ENCODE measurements at places on chromosomes 7 and 10.

- DNase-seq, result no peak
These were observed 125.9 kb downstream of the TRRAP start for GRCh38 chr7:99004216-99004615.

DNA sequence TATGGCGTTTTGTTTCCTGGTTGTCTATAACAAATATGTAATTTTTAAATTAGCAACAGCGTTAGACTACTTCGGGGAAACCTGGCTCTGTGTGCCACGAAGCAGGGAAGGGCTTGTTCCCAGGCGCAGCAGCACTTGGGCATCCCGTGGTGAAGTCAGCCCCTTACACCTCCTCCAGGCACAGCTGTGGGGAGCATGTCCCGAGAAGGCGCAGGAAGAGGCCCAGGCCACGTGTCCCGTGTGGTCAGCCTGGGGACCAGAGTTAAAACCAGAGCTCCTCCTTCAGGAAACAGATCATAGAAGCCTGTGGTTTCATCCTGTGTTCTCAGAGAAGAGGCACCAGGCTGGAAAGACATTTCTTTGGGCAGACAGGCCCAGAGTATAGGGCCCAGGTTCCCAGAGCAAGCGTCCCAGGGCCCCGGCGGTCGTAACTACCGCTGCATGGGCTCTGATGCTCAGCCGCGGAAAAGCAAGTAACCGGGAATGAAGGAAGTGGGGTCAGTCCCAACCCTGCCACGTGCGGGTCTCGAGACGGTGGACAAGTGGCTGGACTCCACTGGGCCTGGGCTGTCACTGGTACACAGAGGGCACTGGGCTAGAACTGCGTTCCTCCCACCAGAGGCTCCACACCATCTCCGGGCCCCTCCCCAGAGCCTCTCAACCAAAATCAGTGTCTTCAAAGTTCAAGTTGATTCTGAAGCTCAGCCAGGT is 7.1 kb downstream of the NUDT1 start:
- no peak for DNase-seq

DNA sequence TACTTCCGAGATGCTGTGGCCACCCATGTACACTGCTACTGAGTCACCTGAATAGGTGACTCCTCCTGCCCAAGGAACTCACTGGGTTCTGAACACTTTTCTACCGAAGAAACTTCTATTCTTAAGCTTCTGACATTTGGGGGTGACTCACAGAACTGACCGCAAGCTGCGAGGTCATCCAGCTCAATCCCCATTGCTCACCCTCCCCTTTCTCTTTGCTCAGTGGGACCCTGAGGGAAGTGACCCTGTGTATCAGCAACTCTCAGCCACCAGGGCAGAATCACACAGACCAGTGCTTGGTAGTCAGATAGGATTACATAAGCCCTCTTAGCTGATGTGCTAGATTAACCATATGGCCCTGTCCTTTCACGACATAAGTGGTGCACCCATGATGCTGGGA is 46.3 kb downstream of the INSYN2A start:
- no peak for DNase-seq

GRCh38 chr10:73997461-73997786 is 492 bp upstream of the VCL start:
- DNase-seq, result no peak

GRCh38 chr10:95756041-95756761 is at the start of gene ENTPD1:
ENTPD1 (plus strand) TSS chr10:95756163; CDS start chr10:95756240, 77 bp downstream.
- no peak for DNase-seq

DNA sequence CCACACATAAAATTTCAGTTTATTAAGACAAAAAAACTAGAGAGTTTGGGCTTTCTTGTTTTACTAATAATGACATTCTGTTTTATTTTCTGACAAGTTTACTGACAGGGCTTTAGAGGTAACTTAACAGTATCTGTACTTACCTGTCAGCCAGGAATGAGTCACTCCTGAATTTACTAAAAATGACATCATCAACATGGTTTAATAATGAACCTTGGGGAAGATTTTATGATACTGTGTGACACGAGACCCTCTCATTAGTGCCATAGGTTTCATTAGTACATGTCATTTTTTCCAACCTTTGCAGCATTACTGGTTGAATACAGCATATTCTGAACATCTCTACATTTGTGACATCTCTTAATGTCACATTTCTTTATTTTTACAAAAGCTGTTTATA is 131.1 kb downstream of the KCND2 start:
- no peak for DNase-seq

GRCh38 chr10:60171436-60172013 is 218.2 kb downstream of the ANK3 start:
- no peak for DNase-seq

DNA sequence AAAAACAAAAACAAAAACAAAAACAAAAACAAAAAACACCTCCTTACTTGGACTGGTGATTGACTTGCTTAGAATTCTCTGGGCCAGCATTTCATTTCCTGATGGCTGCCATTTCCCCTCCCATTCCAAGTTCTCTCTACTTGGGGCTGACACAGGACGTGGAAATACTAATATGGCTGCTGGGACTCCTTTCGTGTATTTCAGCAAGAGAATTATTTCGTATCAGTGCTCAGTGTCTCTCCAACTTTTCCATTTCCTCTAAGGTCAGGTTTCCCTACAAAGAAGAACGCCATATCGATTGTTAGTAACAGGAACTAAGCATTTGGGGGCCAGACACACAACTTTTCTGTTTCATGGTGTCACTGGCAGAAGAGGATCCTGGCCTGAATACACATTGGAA is 22.5 kb upstream of the VAX1 start:
- no peak for DNase-seq

GRCh38 chr10:51789118-51789517 is 89.7 kb upstream of the CSTF2T start:
- no peak for DNase-seq

GRCh38 chr7:28200598-28200997 is 20.0 kb upstream of the JAZF1 start:
- no peak for DNase-seq

GRCh38 chr10:115654961-115655360 is 561.8 kb downstream of the ATRNL1 start:
- DNase-seq, result no peak

- no peak for DNase-seq
These were observed 351.8 kb downstream of the PTPRN2 start for GRCh38 chr7:158235862-158236261.

DNA sequence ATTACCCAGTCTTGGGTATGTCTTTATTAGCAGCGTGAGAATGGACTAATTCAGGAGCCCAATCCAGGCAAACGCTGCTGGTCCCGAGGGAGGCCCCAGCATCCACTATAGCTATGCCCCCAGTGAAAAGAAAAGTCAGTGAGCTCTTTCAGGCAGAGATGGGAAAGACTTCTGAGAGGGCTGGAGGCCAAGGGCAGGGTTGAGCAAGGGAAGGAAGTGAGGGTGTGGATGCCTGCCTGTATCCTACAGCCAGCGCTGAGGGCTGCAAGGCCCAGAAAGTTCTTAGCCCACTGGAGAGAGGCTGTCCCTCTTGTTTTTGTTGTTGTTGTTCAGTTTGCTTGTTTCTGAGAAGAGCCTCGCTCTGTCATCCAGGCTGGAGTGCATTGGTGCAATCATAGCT is 261.6 kb downstream of the ZEB1 start:
- no peak for DNase-seq

GRCh38 chr7:28773423-28774145 is 184.5 kb downstream of the TRIL start:
- DNase-seq, result no peak

- DNase-seq, result no peak
These were observed 275.7 kb downstream of the XPNPEP1 start for GRCh38 chr10:109647627-109648026.

- DNase-seq, result no peak
These were observed 1.1 kb upstream of the HOXA13 start for GRCh38 chr7:27200761-27201579.

DNA sequence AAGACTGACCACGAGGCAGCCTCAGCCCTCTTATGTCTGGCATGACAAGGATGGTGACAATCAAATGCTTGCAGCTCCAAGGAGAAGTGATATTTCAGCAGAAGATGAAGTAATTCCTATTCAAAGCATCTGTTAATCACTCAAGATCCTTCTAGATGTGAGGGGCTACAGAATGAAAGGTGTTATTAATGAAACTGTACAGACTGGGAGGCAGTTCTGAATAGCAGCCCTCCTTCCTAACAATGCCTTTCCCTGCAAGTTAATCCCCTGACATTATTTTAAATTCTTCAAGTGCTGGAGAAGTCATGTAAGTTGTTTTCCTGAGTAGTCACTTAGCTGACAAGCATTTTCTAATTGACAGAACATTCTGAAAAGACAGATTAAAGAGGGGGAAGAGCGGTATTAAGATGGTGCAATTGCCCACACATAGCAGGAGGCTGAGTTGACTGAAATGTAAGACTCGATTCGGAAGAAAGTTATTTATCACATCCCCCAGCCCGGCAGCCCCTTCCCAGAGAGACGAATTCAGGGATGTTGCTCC is 300.8 kb downstream of the GRID1 start:
- no peak for DNase-seq

DNA sequence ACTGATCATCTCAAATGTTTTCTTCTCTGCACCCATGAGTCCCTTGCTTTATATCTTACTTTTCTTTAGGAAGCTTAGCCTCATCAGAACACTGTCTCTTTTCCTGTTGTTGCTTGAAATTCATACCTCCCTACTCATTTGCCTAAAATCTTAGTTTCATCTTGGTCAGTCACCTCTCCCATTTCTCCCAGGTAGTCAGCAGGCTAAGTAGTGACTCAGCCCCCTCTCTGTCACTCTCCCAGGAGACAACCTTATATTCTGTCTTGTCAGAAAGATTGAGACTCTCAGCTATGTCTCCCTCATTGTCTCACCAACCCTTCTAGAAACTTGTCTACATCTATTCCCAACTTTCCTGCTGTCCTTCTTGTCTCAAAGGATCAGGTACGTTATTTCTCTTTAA is 280.9 kb downstream of the BBS9 start:
- DNase-seq, result no peak

DNA sequence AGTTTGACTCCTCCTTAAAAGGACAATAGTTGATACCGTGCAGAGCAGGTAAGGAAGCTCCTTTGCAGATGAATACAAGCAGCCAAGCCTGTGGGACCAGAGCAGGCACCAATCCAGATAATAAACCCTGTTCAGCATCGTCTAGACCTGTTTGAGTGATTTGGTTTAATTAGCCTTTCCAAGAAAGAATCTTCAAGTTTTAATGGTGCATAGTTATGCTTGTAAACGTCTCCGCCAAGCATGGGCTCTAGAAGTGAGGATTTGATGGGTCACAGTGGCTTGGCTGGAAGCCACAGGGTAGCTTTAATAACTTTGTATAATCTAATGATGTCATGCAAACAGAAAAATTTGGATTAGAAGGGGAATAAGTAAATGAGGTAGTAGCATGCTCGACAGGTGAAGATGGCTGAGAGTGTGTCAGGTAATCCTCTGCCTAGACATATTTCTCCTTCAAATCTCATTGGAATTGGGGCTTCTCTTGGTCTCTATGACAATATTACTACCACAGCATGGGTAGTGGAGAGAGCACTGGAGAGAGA is 188.4 kb downstream of the DYNC1I1 start:
- no peak for DNase-seq

- no peak for DNase-seq
These were observed 378.8 kb upstream of the PODXL start for GRCh38 chr7:131935180-131935579.

- no peak for DNase-seq
These were observed 265.9 kb upstream of the SORCS1 start for GRCh38 chr10:107430446-107430845.

GRCh38 chr10:120542591-120542990 is 85.6 kb downstream of the PLPP4 start:
- DNase-seq, result no peak

GRCh38 chr7:155998766-155999630 is 186.7 kb upstream of the SHH start:
- no peak for DNase-seq
